ENCODE measurements at places on chromosomes 3 and 15.

GRCh38 chr3:152703245-152703890, 131.6 kb upstream of the P2RY1 start:
- DNase-seq, result no peak

GRCh38 chr15:69794645-69795469, 302.9 kb downstream of the TLE3 start:
- no peak for DNase-seq

GRCh38 chr3:183293966-183294365, 40.9 kb downstream of the B3GNT5 start:
- no peak for DNase-seq

- peak; percentile 58 for DNase-seq
These were observed 32.2 kb upstream of the TRH start for GRCh38 chr3:129942296-129942695.

DNA sequence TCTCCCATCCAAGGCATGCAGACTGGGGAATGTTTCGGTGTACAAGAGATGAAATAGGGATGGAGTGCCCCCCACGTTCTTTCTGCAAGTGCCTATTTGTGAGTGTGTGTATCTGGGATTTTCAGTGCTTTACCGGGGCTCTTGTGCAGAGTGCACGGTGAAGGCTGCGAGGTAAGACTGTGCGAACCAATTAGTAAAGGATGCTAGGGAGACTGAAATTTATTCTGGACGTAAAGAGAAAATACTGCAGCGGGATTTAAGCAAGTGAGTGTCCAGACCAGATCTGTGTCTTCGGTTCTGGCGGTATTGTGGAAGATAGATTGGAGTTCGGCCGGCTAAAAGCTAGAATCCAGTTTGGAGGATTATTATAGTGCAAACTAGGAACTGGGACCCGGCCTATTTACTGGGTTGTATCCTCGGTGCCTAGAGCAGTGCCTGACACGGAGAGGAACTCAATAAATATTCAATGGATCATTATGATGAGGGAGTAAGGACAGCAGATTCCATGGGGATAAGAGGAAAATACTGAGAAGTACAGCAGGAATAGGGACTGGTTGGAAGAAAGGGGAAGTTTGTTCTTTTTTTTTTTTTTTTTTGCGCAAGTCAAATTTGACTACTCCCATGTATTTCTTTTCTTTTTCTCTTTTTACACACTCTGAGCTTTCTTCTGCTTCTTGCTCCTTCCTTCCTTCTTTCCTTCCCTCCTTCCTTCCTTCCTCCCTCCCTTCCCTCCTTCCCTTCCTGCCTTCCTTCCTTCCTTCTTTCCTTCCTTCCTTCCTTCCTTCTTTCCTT, 580 bp upstream of the MAGEF1 start:
- DNase-seq, result no peak

- DNase-seq, result no peak
These were observed 21.0 kb upstream of the FAM174B start for GRCh38 chr15:92676561-92676960.

GRCh38 chr3:135622215-135622614, 343.3 kb upstream of the PPP2R3A start:
- no peak for DNase-seq

DNA sequence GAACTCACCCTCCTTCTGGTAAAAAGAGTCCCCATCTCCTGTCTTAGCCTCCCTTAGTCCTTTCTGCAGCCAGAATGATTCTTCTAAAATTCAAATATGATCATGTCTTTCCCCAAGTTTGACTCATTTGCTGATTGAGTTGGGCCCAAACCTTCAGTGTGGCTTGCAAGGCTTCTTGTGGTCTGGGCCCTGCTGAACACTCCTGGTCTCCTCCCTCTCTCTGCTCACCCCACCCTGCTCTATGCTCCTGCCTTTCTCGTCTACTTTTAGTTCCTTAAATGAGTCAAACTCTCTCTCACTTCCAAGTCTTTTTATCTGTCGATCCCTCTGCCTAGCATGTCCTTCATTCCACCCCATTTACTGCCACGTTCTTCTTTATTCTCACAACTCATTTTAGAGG, 72.6 kb downstream of the CCR1 start:
- no peak for DNase-seq

DNA sequence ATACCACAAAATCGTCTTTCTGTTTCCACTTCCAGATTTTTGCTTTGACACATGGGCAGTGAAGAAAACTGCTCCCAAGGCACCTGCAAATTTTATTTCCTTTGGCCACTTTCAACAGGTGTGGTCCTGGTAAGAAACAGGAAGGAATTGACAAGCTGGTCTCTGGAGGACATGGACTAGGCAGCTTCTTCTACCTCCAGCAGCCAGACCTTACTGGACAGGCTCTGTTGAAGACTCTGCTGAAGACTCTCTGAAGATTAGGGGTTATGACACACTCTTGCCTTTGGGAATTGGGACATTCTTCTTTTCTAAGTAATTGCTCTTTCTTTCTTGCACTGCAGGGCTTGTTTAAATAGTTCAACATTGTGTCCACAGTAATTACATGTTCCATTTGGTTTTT, 147.7 kb upstream of the DCBLD2 start:
- DNase-seq, result no peak

- no peak for DNase-seq
These were observed 396.4 kb downstream of the NLGN1 start for GRCh38 chr3:173793963-173794362.

- DNase-seq, result no peak
These were observed 27.1 kb downstream of the IL20RB start for GRCh38 chr3:136984837-136985236.

GRCh38 chr3:108171106-108171505, 51.1 kb downstream of the IFT57 start:
- no peak for DNase-seq

DNA sequence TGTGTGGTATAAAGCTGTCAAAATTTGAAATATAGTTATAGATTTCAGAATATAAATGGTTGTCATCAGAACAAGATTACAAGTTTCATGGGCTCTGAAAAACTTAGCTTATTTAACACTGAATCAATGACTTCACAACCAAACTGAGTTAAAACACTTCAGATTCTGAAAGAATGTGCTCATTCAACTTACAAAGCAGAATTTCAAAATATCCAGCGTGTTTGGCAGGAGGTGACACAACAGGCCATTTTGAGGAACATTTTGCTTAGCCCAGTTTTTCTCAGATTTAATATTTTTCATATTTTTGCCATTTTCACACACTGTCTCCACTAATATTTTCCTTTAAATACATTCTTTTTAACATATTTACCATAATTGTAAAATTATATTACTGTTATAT, 781.1 kb downstream of the TUSC7 start:
- DNase-seq, result no peak

DNA sequence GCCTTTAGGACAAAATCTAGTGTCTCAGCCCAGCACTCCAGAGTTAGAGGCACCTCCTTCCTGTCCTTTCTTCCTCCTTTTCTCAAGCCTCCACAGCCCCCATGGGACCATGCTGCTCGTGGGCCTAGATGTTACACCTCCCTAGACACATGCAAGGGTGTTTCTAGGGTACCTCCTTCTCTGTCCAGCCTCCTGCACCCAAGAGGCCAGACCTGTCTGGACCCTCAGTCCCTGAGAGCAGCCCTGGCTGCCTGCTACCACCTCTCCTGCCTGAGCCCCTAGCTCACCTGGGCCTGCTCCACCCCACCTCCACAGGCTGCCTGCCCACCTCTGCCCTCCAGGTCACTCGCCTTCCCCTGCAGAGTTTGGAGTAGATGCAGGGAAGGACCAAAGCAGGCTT, 5.2 kb downstream of the LOXL1 start:
- DNase-seq, result no peak

DNA sequence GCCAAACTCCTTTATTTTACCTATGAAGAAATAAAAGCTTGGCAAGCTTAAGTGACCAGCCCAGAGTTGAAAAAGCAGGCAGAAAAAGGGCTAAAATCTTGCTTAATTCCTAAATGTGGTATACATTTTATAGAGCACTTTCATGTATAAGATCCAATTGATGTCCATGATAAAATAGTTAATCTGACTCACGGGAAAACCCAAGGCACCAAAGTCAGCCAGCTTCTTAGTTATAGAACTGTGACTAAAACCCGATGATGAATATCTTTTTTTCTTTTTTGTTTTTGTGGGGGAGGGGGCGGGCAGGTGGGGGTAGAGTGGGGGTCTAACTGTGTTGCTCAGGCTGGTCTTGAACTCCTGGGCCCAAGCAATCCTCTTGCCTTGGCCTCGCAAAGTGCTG, 71.4 kb downstream of the PEAK1 start:
- no peak for DNase-seq

- no peak for DNase-seq
These were observed 1.9 kb upstream of the SLC27A2 start for GRCh38 chr15:50180091-50180490.

- no peak for DNase-seq
These were observed 25.2 kb upstream of the CNTN3 start for GRCh38 chr3:74639681-74640080.

DNA sequence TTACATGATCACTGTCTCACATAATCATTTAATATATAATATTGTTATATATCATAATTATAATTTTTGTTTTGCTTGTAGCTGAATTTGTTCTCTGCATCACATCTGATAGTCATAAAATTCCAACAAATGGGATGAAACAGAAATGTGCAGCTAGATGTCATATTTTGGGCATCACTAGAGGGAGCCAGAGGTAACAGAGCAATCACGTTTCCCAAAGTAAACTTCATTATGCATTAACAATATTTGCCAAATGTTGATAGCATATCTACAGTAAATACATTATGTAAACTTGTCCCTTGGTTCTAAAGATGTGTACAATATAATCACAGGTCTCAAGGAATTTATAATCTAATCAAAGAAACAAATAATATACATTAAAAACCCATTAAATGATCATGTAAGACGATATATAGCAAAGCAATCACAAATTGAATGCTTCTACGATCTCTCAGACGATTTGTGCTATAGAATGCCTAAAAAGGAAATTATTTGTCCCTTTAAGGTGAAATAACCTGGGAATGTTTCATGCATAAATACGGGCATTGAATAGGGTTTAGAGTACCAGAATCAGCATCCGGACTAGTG, 234.2 kb upstream of the MCTP2 start:
- no peak for DNase-seq

DNA sequence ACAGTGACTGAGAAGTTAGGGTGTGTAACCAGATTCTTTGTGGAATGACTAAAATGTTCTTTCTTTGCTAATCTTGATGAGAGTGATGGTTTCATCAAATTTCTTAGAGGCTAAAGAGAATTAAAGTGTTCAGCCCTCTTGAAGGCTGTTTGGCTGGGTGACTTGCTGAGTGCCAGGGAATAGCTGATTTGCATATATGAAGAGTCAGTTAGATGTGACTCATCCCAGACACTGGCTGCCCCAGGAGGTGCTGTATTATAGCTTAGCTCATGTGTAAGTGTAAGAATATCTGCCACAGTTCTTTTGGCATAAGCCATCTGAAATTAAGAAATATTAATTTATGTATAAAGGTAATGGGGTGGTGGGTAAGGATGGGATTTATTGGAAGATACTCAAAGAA, 535.1 kb downstream of the NLGN1 start:
- peak; percentile 72 for DNase-seq

DNA sequence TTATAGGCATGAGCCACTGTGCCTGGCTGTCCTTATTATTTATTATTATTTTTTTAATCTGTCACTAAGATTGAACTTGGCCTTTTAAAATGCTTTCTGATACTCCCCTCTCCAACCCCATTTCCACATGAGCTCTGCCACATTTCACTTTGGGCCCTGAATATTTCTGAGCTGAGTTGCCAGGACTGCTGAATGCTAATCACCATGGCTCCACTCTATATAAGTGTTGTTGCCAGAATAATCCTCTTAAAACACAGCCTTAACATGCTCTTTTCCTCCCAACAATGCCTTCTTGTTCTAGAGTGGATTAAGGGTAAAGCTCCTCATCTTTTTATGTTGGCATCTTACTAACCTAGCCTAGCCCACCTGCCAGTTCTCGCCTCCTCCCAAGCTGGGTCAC, 124.4 kb downstream of the PDZRN3 start:
- DNase-seq, result no peak

DNA sequence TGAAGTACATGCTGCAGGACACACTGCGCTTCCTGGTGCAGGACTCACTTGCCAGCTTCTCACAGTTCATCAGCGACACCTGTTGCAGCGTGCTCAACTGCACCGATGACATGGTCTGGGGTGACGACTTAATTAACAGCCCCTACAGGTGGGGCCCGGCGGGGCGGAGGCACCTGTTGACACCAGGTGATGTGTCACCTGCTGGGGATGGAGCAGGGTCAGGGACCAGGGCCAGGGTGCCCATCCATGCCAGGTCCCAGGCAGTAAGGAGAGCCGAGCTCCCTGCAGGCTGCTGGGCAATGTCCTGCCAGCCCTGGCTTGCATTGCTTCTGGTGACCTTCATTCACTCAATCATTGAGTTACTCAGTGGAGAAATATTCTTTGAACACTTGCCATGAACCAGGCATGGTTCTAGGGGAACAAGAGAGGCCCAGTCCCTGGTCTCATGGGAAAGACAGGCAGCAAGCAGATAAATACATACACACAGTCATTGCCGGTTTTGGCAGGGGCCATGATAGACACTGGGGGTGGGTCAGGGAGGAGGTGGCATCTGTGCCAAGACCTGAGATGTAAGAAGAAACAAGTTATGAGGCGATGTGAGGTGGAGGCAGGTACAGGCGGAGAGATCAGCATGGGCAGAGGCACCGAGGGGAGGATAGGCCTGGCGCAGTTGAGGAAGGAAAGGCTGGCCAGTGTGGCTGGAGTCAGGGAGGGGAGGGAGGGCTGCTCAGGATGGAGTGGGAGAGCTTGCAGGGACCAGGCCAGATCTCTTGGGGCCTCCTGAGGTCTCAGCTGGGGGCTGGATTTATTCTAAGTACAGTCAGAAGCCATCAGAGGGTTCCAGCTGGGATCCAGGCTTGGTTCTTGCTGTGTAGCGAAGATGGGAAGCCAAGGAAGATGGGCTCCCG, 30.8 kb downstream of the DNAH1 start:
- DNase-seq, result no peak

DNA sequence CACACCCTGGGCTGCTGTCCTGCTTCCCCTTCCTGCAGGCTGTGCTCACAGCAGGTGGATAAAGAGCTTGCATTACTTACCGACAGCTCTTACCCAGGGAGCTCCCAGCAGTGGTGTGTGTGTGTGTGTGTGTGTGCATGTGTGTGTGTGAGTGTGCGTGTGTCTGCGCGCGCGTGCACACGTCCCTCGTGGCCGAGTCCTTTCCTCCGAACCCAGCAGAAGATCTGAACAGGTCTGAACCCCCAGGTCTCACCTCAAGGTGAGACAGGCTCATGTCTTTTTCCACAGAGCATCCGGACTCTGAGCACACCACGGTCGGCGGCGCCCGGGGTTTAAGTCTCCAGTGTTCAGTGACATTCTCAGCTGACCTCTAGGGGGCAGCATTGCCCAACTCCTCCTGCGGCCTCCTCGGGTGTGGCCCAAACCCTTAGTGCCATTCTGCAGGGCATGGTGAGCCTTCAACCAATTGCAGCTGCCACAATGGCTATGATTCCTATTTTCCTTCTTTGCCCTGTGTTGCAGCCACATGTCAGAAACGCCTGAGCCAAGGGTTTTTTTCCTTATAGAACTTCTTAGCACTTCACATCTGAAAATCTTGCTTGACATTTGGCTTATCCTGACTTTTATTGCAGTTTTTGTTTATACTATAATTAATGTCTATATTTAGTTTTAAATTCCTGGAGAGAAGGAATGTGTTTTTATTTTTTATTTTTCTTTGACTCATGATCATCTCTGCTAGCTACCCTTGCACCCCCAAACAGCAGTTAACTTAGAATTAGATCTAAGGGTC, 64.1 kb upstream of the KLHL25 start:
- peak; percentile 19 for DNase-seq

- DNase-seq, result no peak
These were observed 11.7 kb downstream of the EBLN2 start for GRCh38 chr3:73073091-73073707.

- no peak for DNase-seq
These were observed 11.1 kb downstream of the RYK start for GRCh38 chr3:134239538-134239937.

Measured in DMS79 treated with DMSO at 0.1 percent for 48 hours (cell line).